ENCODE measurements at places on chromosomes 12 and 14.

GRCh38 chr14:89158701-89159100 is 258.3 kb downstream of the FOXN3 start:
- DNase-seq: no peak

GRCh38 chr12:46402941-46403718 is 30.6 kb upstream of the SLC38A2 start:
- no peak for DNase-seq

DNA sequence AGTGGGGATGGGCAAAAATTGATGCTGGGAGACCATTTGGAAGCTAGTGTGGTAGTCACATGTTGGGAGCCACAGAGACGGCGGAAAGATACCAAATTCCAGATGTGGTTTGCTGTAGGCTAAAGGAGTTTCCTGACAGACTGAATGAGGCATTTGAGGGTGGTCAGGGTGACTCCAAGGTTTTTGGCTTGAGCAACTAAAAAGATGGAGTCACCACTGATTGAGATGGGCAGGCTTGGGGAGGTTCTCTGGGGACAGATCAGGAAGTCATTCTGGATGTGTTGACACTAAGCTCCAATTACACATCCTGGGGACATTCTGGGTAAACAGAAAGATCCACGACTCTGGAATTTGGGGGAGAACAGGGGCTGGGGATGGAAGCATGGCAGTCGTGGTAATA is 15.5 kb upstream of the SERPINA9 start:
- no peak for DNase-seq

DNA sequence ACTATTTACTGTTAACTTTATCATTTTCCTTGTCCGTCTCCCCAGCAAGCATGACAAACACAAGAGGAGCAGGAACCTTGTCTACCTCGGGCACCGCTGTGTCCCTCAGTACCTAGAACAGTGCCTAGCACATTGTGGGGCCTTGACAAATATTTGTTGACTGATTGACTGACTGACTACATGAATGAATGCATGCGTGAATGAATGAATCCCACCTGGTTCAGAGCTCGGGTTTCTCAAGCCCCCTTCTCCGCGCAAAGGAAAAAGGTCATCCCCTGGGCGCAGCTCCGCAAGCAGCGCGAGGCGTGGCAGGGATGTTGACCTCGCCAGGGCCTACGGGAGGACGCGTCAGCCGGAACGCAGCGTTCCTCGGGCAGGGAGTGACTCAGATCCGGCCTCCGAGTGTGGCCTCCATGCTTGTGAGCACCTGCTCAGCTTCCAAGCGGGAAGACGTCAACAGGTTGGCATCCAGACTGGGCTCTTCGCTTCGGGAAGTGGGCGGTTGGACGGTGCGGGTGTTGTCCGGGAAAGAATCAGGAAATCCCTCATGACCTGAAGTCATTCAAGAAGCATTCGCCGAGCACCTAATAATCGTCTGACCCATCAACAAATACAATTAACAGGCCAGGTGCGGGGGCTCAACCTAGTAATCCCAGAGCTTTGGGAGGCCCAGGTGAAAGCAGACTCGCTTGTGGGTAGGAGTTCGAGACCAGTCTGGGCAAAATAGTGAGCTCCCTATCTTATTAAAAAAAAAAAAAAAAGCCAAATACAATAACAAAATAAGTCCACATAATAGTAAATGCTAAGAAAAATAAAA is 13.9 kb upstream of the UBC start:
- DNase-seq: peak; percentile 68

DNA sequence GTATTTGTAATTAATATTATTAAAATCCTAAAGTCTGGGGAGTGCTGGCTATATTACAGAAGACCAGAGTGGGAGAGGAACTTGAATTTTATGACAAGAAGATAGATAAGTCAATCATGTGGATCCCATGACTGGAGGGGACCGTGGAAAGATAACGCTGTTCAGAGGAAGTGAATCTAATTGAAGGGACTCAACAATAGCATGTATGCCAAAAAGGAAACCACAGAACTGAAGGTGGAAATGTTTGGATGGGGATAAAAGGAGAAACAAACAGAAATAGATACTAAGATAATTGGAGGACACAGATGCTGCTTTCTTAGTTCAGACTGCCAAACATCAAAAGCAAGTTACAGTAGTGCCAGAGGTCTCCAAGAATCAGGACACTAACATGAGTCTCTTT is 21.1 kb downstream of the OR6J1 start:
- no peak for DNase-seq

DNA sequence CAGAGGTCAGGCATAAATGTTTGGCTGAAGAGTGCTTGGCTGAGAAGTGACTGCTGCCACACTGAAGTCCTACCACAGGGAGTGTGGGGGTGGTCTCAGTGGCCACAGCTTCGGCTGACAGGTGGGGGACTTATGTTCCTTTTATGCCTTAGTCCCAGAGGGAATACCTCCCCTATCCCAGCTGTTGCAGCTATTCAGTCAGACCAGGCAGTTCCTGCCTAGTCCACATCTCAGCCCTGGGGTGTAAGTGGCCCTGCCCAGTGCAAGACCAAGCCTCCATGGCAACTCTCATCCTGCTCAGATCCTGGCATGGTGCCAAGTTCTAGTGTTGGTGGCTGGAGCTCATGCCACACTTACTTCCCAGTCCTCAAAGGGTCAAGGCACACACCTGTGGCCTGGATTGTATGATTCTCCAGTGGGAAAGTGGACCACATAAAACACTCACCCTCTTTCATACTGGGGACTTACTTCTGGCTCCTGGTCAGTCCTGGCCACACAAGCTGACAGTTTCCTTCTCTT is 161.3 kb upstream of the CAND1 start:
- no peak for DNase-seq

GRCh38 chr12:104632724-104633201 is 176.0 kb downstream of the CHST11 start:
- no peak for DNase-seq
